ENCODE measurements at places on chromosomes 1 and 21. TPM values are rescaled to one million over a fixed set of nuclear protein-coding genes. Genes with fewer than 3 reads are reported as not detected.

RPE65 gene
- total RNA-seq: not detected

UBASH3A gene
- not detected for total RNA-seq

LYPLAL1 gene
- 63.7 TPM for total RNA-seq

SCAMP3 gene
- total RNA-seq: 62.7 TPM

EPS8L3 gene
- not detected for total RNA-seq

PRKAB2 gene
- 44.7 TPM for total RNA-seq

UTS2 gene
- total RNA-seq: not detected

TPTE gene
- total RNA-seq: not detected

SAMD13 gene
- total RNA-seq: 1.7 TPM

FASLG gene
- total RNA-seq: 0.12 TPM

ZYG11A gene
- total RNA-seq: not detected

PRELP gene
- total RNA-seq: 22.5 TPM

PLA2G2D gene
- total RNA-seq: not detected

DSTYK gene
- 6.1 TPM for total RNA-seq

L1TD1 gene
- total RNA-seq: 0.05 TPM

BNIPL gene
- total RNA-seq: 0.32 TPM

DEDD gene
- total RNA-seq: 29.3 TPM

S100A8 gene
- 40.7 TPM for total RNA-seq

INSRR gene
- total RNA-seq: 0.72 TPM

KRTAP21-2 gene
- not detected for total RNA-seq

HRNR gene
- total RNA-seq: not detected

SPRR5 gene
- total RNA-seq: not detected

FAM131C gene
- 3.7 TPM for total RNA-seq

CELA2A gene
- total RNA-seq: not detected

TDRD5 gene
- not detected for total RNA-seq

LIPI gene
- total RNA-seq: not detected

RHEX gene
- 1.0 TPM for total RNA-seq

CFHR5 gene
- not detected for total RNA-seq

DNAJC6 gene
- total RNA-seq: 3.6 TPM

SH3BGR gene
- 127 TPM for total RNA-seq

RO60 gene
- total RNA-seq: 51.6 TPM

Data from left ventricle myocardium superior (tissue), 1 donor.